Nephron progenitor cell (in vitro differentiated cells): ENCODE measurements at places on chromosomes 2 and 18.

DNA sequence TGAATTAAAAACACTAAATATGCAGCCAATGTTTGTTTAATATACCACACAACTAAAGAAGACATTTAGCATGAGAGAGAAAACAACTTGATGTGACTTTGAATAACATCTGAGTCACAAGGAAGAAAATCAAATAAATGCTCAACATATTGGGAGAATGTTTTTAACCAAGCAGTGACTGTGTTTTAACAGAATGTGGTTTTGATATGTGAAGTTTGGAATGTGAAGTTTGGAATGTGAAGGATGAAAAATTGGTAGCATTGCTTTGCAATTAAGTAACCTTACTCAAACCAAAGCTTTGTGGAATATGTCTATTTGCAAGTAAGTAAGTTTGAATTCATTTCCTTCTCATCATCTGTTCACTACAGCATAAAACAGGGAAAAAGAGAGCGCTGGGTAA, 128.2 kb upstream of the DNAJC10 start:
- no peak for DNase-seq

GRCh38 chr2:69177785-69178636, 165.0 kb downstream of the ANTXR1 start:
- DNase-seq: peak; percentile 72

DNA sequence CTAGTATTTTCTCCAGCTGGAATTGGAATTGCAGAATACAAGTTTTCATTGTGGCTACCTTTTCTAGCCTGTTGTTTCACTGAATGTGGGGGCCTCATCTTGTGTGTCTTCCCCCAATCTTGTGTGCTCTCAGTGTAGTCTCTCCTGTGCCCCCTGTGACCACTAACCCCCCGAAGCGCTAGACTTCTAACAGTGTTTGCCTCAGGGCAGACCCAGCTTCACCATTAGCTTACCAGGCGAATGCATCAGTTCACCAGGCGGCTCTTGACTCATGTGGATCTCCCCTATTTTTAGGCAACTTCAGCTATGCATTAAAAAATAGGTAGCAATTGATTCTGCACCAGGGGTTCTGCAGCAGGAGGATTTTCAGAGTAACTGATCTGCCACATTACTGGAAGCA, 376.2 kb upstream of the MEIS1 start:
- no peak for DNase-seq

GRCh38 chr2:178530625-178531142, 50.4 kb downstream of the PLEKHA3 start:
- DNase-seq: no peak

- DNase-seq: no peak
Observed at GRCh38 chr2:45334205-45334604, 276.9 kb downstream of the SRBD1 start.

- no peak for DNase-seq
Observed at GRCh38 chr2:232522623-232523401, 2.6 kb downstream of the PRSS56 start.

- DNase-seq: no peak
Observed at GRCh38 chr2:157444641-157445040, 752 bp upstream of the CYTIP start.

- no peak for DNase-seq
Observed at GRCh38 chr2:128442053-128442751, 123.5 kb upstream of the HS6ST1 start.

DNA sequence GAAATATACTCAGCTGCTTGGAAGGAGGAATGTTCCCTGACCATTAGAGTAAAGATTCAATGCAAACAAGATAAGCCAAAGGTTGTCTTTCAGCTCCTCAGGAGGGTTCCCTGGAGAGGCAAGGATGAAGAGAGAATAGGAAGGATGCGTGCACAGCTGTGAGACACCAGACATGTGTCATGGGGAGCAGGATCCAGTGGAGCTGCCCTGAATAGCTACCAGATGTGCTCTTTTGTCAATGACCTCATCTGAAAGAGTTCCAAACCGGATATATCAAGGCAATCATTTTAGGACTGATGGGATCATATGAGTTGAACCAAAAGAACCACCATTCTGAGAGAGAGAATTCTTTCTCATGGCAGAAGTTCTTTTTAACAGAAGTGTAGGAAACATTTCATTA, 490.6 kb downstream of the IRS1 start:
- DNase-seq: no peak

DNA sequence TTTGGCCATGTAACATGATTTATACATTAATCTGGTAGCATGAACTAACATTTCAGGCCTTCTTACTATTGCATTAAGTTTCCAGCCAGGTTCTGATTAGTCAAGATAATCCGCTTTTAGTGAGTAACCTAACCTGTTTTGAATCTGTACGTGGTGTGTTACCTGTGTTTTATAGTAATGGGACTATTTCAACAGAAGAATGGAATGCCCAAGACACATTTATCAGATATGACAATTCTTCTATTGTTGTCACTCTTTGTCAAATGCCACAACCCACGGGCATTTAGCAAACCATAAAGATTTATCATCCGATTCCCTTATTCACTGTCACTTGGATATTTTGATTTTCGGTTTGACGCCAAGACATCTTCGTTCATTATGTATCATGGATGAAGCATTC, 117.9 kb downstream of the ETAA1 start:
- no peak for DNase-seq

DNA sequence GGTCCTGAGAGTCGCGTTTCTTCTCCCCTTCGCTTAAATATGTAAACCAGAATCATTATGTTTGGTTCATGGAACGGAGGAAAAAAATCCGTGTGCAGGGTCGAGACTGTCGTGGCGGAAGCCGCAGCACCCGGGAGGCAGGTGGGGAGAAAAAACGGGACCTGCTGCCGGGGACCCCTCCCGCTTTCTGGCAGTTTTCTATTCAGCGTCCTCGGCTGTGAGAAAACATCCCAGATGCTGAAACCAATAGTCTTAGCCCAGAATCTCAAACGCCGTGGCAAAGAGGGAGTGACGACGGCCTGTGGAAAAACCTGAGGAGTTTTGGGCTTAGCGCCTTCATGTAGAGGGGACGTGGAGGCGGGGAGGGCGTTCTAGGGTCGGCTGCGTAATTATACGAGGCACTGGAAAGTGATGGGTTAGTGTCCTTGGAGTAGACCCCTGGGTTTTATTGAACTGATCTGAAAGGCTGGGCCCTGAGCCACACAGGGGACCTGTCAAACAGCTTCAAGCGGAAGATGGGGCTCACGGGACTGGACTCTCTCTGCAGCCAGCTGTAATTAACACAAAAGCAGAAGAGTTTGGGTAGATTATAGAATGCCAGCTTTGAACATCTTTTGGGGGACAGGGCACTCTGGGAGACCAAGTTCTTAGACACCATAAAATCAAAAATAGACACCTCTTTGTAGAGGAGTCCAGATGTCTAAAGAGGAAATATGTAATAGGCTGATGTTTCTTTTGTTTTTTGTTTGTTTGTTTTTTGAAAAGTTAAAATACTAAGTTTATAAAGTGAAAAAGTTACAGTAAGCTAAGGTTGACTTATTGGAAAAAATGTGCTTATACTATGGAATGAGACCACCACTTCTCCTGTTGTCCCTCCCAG, 834 bp upstream of the BUB1 start:
- DNase-seq: peak; percentile 34

DNA sequence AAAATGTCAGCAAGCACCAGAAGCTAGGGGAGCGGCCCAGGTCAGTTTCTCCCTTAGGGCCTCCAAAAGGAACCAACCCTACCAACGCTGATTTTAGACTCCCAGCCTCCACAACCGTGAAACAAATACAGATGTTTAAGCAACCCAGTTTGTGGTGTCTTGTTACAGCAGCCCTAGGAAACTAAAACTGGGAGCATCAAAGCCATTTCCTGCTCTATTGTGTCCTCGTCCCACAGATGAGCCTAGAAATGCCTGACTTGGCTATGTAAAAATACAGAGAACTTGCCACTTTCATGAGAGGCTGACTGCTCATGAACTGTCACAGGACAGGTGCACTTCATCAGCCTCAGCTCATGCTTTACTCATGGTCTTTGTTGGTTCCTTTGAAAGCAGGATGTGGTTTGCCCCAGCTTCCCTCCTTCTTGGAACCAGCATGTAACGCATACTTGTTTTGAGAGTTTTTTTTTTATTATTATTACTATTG, 97.6 kb upstream of the SLC39A10 start:
- no peak for DNase-seq

DNA sequence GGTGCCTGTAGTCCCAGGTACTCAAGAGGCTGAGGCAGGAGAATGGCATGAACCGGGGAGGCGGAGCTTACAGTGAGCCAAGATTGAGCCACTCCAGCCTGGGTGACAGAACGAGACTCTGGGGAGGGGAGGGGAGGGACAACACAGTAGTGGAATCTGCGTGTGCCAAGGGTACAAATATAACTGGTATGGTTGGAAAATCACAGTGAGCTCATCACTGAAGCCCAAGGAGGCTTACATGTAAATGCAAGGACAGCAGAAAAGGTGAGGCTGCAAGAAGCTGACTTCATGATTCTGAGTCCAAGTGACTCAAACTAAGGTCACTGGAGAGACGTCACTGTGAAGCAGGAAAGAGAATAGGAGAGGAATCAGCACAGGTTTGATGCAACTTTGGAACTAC, 9.2 kb downstream of the SEPTIN10 start:
- no peak for DNase-seq

DNA sequence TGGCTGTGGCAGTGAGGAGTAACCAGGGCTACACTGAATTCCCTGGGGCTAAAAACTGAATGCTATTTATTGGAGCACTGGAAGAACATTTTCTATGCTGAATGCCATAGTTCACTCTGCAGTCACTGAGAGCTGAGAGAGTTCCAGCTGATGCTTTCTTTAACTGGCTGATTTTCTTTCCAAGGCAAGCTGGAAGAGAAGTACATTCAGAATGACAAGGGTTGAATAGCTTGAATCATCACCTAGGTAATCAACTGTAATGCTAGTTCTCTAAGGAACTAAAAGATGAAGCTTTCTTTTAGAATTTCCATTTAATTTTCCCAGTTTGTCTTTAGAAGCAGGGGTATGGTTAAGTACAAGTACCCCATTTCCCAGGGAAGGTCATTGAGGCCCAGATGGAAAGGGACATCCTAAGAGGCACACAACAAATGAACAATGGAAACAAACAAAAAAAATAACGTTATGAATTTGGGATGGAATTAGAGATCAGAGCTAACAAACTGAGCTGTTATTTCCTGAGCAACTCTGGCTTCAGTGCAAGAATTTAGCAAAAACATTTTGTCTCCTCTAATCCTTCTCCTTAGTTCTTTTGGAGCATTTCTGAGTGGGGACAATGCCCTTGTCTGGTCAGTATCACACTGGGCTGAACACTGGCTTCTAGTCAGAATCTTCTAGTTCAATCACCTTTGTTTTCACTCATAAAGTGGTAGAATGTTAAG, 132.8 kb upstream of the REG3A start:
- DNase-seq: no peak

- DNase-seq: no peak
Observed at GRCh38 chr18:58856881-58857280, 7.8 kb upstream of the ZNF532 start.

GRCh38 chr2:51039581-51039980, 7.6 kb upstream of the NRXN1 start:
- DNase-seq: no peak

GRCh38 chr2:118268268-118268667, 180.0 kb downstream of the INSIG2 start:
- no peak for DNase-seq

DNA sequence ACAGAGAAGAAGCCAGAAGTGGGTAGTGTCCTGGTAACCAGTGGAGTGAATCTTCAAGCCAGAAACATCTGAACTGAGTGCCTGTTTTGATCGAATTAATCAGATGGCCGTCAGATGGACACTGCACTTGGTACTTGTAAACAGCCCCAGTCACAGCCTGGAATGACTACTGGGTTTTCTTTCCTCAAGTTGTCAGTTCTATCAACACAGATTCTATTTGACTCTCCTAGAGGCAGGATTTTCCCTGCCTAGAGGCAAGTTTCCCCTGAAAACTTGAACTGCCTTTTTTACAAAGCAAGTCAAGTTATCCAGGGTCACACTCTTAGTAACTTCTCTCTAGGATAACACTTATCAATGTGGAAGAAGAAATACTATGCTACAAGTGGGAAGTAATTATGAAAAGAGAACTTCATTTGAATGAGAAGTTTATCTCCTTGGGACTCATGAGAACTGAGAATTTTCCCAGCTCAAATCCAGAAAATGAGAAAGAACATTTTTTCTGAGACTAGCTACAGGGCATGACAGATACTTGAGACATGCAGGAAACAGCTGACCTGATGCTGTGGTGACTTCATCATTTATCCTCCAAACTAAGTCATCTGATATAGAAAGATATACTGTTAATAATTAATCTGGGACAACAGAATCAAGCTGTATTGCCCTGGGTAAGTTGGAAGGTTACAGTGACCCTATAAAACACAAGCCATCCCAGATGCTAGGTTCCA, 36.0 kb downstream of the SULT1C2 start:
- DNase-seq: no peak

DNA sequence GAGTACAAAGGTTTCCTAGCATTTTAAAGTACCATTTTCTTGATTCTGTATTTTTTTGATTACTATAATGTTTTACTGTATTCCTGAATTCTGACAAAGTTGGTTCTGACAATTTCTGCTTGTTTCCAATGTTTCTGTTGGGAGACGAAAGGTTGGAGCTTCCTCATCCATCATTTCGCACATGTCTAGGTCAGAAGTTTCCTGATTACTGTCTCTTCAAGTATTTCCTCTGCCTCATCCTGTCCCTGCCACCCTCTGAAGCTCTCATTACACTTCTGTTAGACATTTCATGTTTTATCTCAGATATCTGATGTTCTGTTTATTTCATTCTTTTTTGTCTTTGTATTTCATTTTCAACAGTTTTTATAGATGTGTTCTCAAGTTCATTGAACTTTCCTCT, 895.8 kb downstream of the TSN start:
- no peak for DNase-seq

DNA sequence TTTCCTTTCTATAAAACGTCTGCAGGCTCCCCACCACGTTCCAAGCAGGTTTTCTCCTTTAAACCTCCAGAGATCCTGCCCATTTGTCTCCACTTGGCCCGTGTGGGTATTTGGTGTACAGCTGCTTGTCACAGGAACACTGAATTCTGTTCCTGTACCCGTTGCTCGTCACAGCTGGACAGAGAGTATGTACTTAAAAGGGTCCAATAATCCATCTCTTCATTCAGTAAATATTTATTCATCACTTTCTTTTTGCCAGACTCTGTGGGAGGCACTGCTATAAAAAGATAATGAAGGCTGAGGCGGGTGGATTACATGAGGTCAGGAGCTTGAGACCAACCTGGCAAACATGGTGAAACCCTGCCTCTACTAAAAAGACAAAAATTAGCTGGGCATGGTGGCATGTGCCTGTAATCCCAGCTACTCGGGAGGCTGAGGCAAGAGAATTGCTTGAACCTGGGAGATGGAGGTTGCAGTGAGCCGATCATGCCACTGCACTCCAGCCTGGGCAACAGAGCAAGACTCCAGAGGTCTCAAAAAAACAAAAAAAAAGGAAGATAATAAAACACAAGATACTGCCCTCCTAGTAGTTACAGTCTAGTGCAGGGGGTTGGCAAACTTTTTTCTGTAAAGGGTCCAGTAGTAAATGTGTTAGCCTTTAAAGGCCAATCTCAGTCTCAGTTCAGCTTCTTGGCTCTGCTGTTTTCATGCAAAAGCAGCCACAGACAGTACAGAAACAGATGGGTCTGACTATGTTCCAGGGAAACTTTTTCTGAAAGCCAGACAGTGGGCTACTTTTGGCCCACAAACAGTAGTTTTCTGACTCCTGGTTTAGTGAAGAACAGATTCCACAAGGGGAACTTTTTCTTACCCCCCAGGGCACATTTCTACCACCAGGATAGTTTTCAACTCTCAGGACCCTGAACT, 309.9 kb upstream of the RAB12 start:
- DNase-seq: no peak

- DNase-seq: no peak
Observed at GRCh38 chr2:51219468-51219867, 187.5 kb upstream of the NRXN1 start.
